ENCODE measurements at places on chromosomes 4 and X. TPM values are rescaled to one million over a fixed set of nuclear protein-coding genes. Genes with fewer than 3 reads are reported as not detected.

NXF2 gene
- not detected for total RNA-seq

RAB33A gene
- not detected for total RNA-seq

FSTL5 gene
- total RNA-seq: not detected

PDE5A gene
- total RNA-seq: 5.4 TPM

AMOT gene
- 5.2 TPM for total RNA-seq

PLAC8 gene
- total RNA-seq: 1.6 TPM

POLA1 gene
- 17.3 TPM for total RNA-seq

EBP gene
- total RNA-seq: 479 TPM

USP17L18 gene
- total RNA-seq: not detected

HDX gene
- 3.4 TPM for total RNA-seq

BEND2 gene
- total RNA-seq: not detected

SLC35A2 gene
- 28.5 TPM for total RNA-seq

FAM184B gene
- total RNA-seq: not detected

MGARP gene
- total RNA-seq: 0.37 TPM

CFP gene
- 0.11 TPM for total RNA-seq

HPGD gene
- 0.41 TPM for total RNA-seq

DCHS2 gene
- total RNA-seq: not detected

ADGRG4 gene
- not detected for total RNA-seq

ANKRD37 gene
- total RNA-seq: 2.3 TPM

IGBP1 gene
- 36.0 TPM for total RNA-seq

RRH gene
- 0.10 TPM for total RNA-seq

HMGN5 gene
- 1.7 TPM for total RNA-seq

GPR82 gene
- total RNA-seq: not detected

TBX22 gene
- not detected for total RNA-seq

SYNPO2 gene
- 0.46 TPM for total RNA-seq

PPEF1 gene
- total RNA-seq: not detected

ATP2B3 gene
- not detected for total RNA-seq

Measured in foreskin keratinocyte (primary cell).